ENCODE measurements at places on chromosomes 11 and 22. TPM values are rescaled to one million over a fixed set of nuclear protein-coding genes. Genes with fewer than 3 reads are reported as not detected.

DNA sequence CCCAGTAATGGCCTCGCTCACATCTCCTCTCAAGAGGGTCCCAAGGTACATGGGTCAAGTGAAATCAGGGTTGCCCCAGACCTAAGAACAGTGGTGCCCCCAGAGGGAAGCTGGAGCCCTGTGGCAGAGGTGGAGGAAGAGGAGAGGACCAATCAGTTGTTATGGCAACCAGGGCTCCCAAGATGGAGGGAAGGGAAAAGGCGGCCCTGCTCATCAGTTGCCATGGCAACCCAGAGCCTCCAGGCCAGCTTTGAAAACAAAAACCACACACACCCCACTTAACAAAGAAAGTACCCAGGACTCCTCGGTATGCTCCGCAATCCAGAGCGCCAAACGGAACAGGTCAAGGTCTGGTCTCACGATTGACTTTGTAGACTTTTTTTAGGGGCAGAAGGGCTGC, 53.5 kb upstream of the SLC35C1 start:
- no peak for DNase-seq

DNA sequence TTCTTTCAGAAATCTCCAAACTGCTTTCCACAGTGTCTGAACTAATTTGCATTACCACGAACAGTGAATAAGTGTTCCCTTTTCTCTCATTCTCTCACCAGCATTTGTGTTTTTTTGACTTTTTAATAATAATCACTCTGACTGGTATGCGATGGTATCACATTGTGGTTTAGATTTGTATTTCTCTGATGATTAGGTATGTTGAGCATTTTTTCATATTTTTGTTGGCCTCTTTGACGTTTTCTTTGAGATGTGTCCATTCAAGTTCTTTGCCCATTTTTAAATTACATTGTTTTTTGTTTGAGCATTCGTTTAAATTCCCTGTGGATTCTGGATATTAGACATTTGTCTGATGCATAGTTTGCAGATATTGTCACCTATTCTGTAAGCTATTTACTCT, 1639.6 kb upstream of the TENM4 start:
- DNase-seq: no peak

DNA sequence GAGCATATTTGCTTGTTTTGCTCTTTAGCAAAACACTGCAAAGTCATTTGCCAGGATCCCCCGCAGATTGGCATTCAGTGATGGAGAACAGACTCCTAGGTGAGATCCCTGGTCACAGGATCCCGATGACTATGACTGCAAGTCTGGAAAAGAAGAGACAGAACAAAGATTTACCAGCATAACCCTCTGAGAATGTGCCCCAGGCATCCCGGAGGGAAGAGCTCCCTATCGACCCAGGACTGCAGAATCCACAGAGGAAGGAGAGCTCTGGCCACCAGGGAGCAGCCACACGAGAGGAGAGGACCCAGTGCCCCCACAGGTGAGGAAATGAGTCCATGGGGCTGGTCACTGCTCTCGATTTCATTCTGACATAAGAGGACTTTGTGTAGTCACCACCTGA, 105.2 kb downstream of the ZNF280B start:
- DNase-seq: no peak

DNA sequence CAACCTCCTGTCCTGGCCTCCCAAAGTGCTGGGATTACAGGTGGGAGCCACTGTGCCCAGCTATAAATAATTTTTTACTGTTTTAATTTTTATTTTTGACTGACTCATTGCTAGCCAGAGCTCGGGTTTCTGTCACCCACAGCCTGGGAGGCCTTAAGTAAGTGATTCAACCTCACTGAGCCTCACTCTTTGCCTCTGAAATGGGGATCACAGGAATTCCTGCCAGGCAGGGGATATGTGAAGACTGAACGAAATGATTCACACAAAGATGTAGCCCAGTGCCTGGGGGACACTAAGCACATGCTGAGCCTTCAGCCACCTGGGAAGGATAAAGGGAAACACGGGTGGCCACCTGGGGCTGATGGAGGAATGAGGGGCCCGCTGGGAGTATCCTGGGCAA, 3.8 kb upstream of the LRRC74B start:
- peak; percentile 88 for DNase-seq

DNA sequence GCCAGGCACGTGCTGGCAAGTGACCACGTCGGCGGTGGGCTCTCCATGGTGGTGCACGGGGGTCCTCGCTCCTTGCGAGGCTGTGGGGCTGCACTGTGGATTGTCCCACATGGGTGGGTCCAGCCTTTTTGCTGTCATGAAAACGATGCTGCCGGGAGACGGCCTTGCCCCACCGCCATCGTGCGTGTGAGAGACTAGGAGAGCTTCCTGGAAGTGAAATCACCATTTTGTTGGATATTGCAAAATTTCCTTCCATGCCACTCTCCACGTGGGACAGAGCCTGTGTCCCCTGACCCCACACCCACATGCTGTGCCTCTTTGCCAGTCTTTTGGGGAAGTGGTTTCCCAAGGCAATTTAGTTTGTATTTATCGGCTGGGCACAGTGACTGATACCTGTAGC, 18.2 kb upstream of the GRAMD4 start:
- DNase-seq: no peak

- DNase-seq: no peak
Measured at GRCh38 chr11:74283580-74284180, 27.8 kb downstream of the P4HA3 start.

DNA sequence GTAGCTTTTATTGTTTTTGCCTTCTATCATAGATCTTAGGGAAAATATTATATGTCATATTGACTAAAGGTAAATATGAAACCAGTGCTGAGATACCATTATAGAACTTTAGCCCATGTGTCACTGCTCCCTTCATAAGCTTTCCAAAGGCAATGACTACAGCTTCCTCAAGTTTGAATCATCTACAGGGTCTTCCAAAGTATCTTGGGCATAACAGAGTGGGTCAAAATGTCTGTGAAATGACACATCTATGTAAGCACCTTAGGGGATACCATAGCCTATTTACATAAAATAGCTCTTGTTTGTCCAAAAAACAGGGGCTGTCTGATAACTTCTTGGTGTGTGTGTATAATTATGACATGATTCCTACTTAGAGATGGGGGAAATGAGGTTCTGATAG, 52.5 kb downstream of the RELT start:
- DNase-seq: no peak

- DNase-seq: no peak
Measured at GRCh38 chr11:126346586-126346940, 8.9 kb upstream of the ST3GAL4 start.

- DNase-seq: no peak
Measured at GRCh38 chr22:29964776-29965175, 81.8 kb downstream of the MTMR3 start.

GRCh38 chr11:100674212-100674611, 12.9 kb upstream of the ARHGAP42 start:
- no peak for DNase-seq

GRCh38 chr22:49751966-49752597, 75.6 kb downstream of the BRD1 start:
- DNase-seq: no peak

GRCh38 chr22:49295851-49296560, 531.7 kb downstream of the BRD1 start:
- no peak for DNase-seq

GRCh38 chr22:25658633-25659032, 83.4 kb upstream of the MYO18B start:
- no peak for DNase-seq

DNA sequence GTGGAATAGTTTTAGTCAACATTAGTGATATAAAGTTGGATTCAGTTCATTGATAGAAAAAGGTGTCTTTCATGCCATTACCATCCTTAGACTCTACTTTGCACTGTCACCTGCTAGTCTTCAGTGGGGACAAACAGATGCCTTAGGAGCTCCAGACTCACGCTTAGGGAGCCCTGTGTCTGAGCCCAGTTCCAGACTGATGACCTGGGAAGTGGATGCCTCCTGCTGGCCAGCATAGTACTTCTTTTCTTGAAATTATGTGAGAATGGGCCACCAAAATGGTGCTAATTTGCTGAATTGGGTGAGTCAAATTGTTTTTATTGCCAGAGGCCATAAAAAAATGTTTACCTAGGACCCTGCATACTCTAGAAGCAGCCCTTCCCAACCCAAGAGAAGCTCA, 53.9 kb downstream of the NOX4 start:
- DNase-seq: no peak

DNA sequence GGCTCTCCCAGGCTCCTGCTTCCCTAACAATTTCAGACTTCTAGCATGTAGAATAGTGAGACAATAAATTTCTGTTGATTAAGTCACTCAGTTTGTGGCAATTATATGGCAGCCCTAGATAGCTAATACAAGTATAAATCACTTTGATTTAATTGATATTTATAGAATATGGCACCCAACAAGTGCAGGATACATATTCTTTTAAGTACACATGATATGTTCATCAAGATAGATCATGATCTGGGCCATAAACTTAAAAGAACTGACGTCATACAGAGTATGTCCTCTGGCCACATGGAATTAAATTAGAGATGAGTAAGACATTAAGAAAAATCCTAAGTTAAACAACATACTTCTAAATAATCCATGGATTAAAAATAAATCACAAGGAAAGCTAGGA, 67.5 kb upstream of the AMOTL1 start:
- DNase-seq: no peak

DNA sequence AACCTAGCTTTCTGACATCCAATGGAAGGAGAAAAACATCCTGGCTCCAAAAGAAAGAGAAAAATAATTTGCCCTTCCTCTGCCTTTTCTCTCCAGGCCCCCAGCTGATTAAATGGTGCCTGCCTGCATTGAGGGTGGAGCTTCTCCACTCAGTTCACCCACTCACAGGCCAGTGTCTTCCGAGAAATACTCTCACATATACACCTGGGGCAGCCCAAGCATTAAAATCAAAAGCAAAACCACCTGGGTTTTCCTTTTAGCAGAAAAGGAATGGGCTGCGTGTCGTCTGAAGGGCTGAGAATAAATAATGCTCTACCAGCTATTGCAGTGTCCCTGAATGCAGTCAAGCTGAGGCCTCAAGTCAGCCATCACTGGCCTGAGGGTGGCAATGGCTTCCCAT, 1143.8 kb upstream of the TENM4 start:
- no peak for DNase-seq

- peak; percentile 18 for DNase-seq
Measured at GRCh38 chr11:68643585-68643984, 40.8 kb upstream of the GAL start.

GRCh38 chr22:23485490-23485889, 94.6 kb downstream of the IGLL1 start:
- DNase-seq: no peak

DNA sequence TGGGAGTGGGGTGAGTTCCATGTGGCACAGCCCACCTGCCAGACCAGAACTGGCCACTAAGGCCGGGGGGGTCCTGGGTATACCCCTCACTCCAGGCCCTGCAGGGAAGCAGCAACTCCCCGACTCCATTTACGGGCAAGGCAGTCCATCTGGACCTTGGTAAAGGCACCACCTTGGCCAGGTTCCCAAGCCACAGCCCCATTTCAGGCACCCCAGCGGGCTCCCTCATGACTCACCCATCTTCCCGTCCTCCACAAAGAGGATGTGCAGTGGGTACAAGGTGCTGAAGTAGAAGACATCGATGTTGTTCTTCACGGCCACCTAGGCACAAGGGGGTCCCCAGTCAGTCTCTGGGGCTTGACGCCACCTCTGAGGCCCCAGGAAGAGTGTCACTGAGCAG, 15.7 kb upstream of the RASL10A start:
- no peak for DNase-seq

DNA sequence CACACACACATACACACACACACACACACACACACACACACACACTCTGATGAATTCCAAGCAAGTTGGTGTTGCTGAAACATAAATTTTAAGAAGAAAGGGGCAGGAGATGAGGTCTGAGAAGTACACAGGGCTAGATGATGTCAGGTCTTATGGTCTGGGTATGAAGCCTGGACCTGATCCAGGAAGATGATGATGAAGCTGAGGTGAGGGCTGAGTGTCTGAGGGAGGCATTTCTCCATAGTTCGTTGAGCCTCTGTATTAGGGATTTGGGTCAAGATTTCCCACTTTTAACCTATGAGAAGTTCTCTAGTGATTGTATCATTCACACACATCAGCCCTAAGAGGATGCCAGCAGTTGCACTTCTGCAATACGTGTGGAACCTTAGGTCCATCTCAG, 32.6 kb downstream of the KREMEN1 start:
- DNase-seq: no peak

- DNase-seq: no peak
Measured at GRCh38 chr11:117180020-117180419, 1.5 kb downstream of the SIDT2 start.

DNA sequence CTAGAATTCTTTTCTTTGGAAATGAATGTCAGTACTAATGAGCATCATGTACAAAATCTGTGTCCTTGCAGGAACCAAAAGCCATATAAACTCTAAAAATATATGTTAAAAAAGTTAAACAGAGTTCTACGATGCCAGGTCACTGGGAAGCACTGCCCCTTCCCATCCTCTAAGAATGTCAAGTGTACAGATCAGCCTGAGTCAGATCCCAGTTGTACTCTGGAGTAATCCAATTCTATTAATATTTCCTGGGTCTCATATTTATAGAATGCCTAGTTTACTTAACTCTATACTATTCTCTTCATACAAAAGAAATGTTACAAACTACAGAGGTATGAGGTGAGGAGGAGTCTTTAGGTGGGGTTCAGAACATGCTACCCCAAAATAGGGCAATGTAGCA, 460.1 kb downstream of the DLG2 start:
- DNase-seq: no peak

DNA sequence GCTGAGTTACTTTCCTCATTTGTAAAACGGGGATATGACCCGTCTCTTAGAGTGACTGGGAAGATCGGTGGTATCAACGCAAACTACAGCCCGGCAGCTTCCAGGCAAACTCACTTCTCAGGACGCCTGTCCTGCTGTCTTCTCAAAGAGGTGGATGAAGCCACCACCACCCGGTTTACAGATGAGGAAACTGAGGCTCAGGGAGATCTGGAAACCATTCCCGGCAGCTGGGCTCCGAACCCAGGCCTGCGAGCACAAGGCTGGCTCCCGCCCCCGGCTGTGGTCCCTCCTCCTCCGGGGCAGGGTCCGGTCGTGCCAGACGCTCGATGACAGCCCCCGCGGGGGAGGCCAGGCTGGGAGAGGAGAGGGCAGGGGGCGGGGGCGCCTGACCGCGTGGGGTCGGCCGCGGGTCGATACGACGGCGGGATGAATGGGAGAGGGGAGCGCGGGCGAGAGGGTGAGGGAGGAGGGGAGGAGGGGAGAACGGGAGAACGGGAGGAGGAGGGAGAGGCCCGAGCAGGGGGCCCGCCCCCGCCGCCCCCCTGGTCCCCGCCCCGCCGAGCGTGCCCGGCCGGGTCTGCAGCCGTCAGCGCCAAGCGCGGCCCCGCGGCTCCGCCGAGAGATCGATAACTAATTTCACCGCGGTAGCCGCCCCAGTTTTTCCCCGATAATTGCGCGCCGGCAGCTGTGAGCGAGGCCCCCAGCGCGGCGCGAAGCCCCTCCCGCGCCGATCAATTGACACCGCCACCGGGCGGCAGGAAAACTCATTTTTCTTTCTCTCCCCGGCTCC, 14.0 kb downstream of the IGLL1 start:
- DNase-seq: no peak

The TBX1 gene
- total RNA-seq: 13.0 TPM

The BBOX1 gene
- not detected for total RNA-seq

The IL17REL gene
- total RNA-seq: not detected

The GAB4 gene
- not detected for total RNA-seq

The MRGPRF gene
- total RNA-seq: 0.38 TPM

The GLYATL1 gene
- total RNA-seq: 0.96 TPM

The SYCE3 gene
- not detected for total RNA-seq

The SESN3 gene
- total RNA-seq: 1.4 TPM

The KCNK4 gene
- not detected for total RNA-seq

The CABP4 gene
- total RNA-seq: 1.2 TPM

Data from LHCN-M2 (cell line).